ENCODE measurements at places on chromosomes 1 and 21.

GRCh38 chr1:246708166-246708565 lies 16.0 kb upstream of the SCCPDH start:
- no peak for DNase-seq

- DNase-seq, result no peak
Measured at GRCh38 chr1:160096274-160097116, 1.9 kb downstream of the IGSF8 start.

DNA sequence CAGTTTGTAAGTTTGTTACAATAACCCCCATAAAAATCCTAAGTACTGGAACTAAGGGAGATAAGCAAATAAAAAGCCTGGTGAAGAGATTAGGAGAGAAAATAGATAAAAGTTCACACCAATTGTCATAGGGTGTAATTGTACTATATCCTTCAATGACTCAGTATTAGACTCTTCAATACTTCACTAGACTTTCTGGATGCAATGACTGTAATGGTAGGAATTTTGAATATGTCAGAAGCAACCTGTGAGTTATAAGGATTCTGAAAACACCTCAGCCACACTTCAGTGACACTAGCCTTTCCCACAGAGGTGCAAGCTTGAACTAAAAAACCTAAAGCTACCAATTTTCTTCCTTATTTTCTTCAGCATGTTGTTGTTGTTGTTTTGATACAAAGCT lies 147.9 kb downstream of the PTGER3 start:
- DNase-seq, result no peak

DNA sequence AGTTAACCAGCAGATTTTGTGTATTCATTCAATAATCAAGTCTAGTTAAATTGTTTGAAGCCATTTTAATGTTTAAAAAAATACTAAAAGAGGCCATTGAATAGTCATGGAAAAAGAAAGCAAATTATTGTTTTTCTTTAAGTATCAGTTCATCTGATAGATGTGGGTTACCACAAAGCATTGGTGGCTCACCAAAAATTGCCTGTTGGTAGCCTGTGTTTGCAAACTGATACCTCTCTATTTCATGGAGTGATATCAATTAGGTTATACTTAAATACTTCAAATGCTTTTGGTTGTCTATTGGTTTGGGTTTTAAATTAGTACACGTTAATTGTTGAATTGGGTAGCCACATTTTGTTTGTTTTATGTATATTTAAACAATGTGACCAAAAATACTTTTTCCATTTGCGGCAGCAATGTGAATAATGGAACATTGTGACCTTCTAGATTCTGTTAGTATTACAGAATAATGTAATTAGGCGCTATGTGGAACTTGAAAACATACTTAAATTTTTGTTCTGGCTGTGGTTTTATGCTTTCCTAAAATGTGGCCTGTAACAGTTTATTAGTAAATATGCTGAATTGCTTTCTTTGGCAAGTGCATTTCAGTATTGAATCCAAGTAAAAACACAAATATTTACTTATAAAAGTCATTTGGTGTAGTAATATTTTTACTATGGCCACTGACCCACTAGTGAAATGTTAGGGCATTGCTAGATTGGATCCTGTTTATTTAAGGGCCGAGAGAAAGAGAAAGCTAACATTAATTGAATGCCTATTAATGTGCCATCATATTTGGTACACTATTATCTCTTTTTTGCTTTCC lies 37.1 kb upstream of the NBL1 start:
- peak; percentile 42 for DNase-seq

All from effector CD8-positive, alpha-beta T cell (primary cell).